ENCODE measurements at places on chromosomes 11 and 22. TPM values are rescaled to one million over a fixed set of nuclear protein-coding genes. Genes with fewer than 3 reads are reported as not detected.

- no peak for DNase-seq
Observed at GRCh38 chr22:29979777-29980321, 96.9 kb downstream of the MTMR3 start.

GRCh38 chr11:11370255-11370961, 17.4 kb upstream of the CSNK2A3 start:
- no peak for DNase-seq

GRCh38 chr11:113974741-113975470, at the start of gene HTR3A:
Gene HTR3A, plus strand, starts transcription at chr11:113975108. Its CDS starts 218 bp downstream, at chr11:113975326.
- DNase-seq = peak; percentile 57

GRCh38 chr22:30717952-30718351, 23.3 kb downstream of the OSBP2 start:
- DNase-seq = no peak

GRCh38 chr22:37842015-37842793, 1.9 kb downstream of the ANKRD54 start:
- no peak for DNase-seq

- DNase-seq = no peak
Observed at GRCh38 chr22:32325416-32325801, 32.3 kb upstream of the RFPL3 start.

DNA sequence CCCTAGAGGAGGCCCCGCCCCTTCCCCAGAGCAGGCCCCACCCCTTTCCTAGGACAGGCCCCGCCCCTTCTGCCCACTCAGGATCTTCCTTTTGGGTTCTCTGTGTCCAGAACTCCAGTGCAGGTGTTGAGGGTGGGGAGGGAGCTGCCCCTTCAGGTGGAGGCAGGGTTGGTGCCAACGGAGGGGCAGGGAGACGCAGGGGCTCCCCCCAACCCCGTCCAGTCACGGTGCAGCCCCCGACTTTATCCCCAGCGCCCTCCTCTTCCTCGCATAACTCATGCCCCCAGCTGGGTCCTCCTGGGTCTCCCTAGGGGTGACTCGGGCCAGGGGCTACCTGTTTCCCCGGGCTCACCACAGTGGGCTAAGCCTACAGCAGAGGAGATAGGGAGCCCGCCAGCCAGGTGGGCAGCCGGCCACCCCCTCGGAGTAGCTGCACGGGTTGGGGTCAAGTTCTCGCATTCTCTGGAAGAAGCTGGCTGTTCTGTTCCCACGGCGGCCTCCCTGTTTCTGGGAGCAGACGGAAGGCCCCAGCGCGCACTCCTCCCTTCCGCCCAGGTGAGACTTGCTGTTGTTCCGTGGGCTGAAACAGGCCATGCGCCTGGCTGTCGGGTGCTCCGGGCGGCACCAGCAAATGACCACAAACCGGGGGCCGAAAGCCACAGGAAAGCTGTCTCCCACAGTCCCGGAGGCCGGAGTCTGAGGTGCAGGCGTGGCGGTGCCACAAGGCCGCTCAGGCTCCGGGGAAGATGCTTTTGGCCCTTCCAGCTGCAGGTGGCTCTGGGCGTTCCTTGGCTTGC, 38.9 kb downstream of the MUC2 start:
- no peak for DNase-seq

MMP3 gene
- total RNA-seq = not detected

DNA sequence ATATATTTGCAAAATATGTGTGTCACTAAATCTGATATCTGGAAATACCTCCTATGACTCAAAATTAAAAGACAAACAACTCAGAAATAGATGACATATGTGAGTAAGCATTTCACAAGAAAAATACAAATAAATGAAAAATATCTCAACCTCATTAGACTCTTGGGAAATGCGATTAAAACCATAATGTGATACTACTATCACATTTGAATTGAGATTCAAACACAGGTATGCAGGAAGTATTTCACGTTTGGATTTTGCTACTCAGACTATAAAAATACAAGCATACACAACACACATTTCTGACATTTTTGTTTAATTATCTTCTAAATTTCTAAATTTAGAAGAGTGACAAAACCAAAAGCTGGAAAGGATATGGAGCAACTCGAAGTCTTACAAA, 811.9 kb upstream of the LRRC4C start:
- no peak for DNase-seq
